ENCODE measurements at places on chromosomes 6 and 20.

DNA sequence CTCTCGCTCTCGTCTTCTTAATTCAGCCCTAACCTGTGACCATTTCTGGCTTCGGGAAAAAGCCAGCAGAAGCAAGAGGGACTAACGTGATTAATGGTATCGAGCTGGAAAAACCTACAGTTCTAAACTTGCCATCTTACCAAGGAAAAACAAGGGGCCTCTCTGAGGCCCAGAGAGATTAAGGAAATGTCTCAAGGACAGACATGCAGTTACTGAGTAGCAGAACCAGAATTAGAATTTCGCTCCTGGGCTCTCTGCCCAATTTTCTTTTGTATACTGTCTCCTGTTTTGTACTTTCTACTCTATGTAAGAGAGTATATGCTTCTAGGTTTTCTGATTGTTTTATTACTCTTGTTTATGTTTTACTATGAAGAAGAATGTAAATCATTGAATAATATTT lies 67.8 kb upstream of the LTV1 start:
- no peak for DNase-seq

DNA sequence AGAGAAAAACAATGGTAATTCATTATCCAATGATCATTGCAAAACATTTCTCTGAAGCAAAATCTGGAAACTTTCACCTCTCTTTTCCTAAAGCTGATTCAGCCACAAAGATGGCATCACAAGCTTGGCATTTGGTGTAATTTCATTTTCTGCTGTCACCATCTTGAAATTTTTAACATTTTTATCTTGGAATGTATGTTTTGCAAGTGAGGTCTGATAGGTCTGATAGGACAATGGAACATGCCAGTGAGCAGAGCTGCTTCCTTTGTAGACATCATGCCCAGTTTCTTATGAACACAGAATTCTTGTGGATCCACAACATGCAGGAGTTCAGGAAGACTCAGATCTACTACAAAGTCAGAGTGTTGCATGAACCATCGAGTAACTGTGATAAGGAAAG lies 969.6 kb downstream of the EYS start:
- no peak for DNase-seq

DNA sequence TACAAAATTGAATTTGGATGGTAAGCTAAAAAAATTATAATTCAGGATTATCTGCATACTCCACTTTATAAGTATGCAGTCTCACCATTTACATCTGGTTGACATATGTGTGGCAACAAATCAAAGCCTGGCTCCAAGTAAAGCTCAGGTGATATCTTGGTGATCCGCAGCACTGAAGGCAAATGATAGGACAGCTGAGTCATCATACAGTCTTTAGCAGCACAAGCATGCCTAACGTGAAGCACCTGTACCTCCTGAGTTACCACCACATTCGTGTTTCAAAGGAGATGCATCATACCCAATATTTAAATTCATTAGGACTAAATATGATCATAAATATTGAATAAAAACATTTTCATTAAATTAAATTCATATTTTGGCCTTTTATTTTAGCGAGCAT lies 11.8 kb upstream of the STX11 start:
- no peak for DNase-seq

DNA sequence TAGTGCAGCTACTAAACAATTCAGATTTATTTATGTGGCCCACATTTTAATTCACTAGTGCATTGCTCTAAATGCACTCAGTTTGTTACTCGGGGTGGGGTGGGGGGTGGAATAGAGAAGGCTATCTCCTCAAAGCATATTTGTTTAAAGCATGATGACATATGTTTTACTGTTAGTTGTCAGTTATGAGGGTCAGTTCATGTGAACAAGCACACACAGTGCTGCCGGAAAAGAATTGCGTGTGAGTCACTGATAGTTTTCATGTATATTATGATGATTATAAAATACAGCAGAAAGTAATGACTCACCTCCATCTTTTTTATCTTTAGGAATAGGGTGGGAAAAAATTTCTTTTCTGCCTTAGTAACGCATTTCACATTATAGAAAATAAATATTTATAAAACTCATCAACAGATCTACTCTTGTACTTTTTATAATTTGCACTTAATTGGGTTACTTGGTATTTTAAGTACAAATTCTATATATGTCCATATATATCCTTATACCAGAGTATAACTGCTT lies 42.2 kb upstream of the STXBP5 start:
- DNase-seq, result no peak

DNA sequence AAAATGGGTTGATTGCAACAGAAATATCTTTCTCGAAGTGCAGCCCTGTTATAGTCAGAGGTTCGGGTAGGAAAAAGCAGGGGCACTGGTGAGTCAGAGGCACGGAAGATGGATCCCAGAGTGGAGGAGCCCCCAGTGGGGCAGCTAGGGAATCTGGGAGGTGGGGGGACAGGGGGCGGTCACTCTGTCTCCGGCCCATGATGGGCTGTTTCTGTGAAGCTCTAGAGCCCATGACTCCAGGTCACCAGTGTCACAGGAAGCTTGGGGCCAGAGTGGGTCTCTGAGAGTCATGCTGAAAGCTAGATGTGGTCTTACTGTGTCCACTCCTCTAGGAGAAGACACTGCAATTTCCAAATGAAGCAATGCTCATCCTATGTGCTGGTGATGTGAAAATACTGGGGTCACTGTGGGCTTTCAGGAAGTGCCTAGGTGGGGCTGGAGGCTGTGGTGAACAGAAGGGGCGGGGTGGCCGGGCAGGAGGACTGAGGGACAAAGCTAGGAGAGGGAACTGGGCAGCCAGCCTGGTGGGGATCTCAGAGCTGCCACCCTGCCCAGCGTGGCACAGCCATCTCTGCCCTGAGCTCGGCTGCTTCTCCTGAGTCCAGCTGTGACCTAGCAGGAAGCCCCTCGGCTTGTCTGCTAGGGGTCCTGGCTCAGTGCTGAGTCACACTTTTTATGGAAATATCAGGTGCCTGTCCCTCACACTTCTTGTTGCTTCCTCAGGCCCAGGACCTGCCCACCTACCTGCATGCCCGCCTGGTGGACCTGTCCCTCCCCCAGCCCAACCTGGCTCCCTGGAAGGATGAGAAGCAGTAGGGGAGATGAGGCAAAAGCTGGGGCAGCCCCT lies 54.2 kb downstream of the IRF4 start:
- no peak for DNase-seq

DNA sequence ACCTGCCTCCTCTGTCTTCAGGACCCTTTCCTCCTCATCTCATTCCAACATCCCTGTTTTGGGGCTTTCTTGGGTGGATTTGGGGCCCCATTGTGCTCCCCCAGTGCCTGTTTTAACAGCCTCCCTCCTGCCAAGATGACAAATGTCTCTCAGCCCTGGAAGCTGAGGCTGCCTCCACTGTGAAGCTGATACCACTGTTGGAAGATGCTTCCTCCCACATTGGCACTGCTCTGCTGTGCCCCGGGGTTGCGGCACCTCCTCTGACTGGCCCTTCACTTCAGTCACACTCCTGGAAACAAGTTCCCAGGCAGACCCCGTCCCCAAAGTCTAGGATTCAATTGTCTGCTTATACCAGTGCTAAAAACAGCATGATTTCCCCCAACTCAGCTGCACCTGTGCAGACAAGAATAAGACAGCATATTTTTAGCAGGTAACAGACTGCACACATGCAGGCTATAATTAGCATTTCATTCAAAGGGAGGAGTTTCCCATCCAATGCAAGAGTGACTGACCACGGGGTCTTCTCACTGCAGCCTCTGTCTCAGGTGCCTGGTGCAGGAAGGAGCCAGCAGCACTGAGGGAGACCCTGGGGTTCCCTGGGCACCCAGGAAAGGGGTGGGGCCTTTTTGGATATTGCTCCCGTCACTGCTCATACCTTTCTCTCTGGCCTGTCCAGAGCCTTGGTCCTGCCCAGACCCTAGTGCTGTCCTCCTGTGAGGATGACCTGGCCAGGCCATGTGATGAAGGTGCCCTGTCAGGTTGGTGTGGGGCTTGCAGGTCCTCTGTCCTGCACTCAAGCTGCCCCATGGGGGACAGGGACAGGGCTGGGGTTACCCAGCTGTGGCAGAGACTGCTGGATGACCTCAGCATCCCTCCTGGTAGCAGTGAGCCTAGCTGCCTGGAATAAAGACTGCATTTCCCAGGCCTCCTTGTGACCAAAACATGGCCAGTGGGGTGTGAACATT lies 31.5 kb upstream of the SULF2 start:
- DNase-seq, result no peak
